Hematopoietic multipotent progenitor cell treated with erythropoietin and hydrocortisone succinate and interleukin-3 and kit ligand, for 4 days (in vitro differentiated cells): ENCODE measurements at places on chromosomes 11 and 22.

DNA sequence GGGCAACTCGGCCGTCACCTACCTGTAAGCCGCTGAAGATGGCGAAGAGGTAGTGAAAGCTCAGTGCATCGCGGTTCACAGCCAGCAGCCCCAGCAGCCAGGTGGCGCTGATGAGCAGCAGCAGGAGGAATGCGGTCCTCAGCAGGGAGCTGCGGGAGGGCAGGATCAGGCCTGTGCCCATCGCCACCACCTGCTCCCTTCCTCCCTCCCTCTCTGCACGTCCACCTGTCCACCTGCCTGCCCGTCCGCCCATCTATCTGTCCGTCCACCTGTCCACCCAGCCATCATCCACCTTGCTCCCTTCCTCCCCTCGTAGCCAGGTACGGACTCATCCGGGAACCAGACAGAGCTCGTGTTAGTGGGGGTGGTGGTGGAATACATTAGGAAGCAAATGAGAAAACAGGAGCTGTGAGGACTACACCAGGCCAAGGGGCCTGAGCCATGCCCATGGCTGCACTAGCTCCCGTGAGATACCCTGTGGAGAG lies 32.2 kb downstream of the TRMU start:
- DNase-seq, result peak; percentile 80

GRCh38 chr11:61961570-61962212 lies 5.7 kb downstream of the FTH1 start:
- DNase-seq, result no peak

DNA sequence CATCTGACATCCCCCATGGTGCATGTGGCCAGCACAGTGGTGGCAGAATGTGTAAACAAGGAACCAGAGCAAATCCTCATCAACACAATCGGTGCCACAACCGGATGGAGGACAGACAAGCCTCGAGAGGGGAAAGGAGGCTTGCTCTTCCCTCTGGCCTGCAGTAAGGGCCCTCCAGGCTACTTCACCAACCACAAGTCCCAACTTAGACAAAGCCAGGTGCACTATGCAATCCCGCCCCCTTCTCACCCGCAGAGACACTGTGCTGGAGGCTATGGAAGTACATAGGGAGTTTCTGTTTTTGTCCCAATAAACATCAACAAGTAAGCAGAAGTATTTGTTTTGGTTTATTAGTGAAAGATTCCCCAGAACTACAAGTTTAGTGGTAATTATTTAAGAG lies 54.3 kb downstream of the SPATA19 start:
- DNase-seq, result no peak

DNA sequence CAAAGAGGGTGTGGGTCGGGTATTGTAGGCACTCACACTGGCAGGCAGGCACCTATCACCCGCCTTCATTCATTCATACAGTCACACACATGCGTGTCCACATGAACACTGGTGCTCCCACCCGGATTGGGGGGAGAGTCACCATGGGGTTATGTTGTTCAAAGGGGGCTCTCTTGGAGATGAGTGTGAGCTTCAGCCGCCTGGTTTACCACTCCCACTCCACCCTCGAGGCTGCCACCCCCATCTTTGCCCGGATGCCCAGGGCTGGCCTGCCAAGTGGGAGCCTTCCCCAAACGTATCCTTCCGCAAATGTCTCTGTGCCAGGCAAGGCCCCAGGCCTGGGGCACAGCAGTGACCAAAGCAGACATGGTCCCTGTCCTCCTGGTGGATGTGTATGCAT lies 22.6 kb downstream of the MRGPRD start:
- no peak for DNase-seq

DNA sequence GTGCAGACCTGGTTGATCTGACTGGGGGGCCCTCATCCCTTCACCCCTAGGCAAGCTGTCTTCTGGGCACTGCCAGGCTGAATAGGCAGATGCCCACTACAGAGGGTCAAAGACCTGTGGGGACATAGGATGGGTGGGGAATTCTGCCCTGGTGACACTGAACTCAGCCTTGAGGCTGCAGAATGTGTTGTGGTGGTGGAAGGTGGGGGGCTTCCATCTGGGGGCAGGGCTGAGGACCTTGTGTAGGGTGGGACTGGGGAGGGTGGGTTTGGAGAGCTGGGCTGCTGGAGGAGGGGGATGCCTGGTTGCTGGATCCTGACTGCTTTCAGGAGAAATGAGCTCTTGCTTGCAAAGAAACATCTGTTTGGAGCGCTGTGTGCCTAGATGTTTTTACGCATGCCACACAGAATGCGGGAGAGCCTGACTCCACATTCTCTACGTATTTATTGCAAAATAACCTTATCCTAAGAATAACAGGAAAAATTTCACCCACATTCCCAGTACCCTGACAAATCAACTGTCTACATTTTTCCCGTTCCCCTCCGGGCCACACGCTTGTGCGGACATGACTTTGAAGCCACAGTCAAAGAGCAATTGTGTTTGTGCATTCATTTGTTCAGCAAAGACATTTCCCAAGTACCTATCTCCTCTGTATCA lies 18.3 kb downstream of the SMIM38 start:
- DNase-seq, result no peak

- DNase-seq, result no peak
Observed at GRCh38 chr11:69686452-69686851, 11.3 kb upstream of the LTO1 start.

DNA sequence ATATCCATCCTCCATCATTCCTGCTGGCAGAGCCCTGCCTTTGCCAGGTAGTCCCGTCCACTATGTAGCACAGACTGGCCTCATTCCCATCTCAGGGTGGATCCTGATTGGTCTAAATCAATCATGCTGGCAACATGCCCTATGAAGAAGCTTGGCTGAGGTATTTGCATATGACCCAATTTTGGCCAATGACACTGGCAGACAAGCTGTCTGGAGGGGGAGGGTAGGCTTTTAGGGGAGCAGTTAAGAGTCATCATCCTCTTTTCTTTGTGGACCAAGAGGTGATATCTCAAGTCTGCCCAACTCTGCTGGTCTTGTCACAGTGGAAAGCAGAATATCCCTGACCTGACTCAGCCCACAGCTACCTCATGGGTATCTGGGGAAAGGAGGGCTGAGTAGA lies 5.1 kb downstream of the CCDC89 start:
- peak; percentile 37 for DNase-seq

DNA sequence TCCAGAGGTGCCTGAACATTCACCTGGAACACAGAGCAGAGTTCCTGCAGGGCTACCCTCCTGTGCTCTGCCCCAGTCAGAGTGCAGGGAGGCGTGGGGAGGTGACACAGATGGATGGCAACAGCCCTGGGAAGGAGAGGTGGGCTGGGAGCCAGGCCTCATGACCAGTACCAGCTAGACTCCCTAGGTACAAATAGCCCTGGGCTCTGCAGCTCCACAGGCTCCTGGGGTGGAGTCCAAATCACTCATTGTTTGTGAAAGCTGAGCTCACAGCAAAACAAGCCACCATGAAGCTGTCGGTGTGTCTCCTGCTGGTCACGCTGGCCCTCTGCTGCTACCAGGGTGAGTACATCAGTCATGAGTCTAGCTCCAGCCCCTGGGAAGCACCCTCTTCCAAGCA lies at the start of gene SCGB1D2:
Gene SCGB1D2, plus strand, starts transcription at position 219 of the 400 bp plus-strand sequence. Its CDS starts 69 bp downstream, at position 288.
- DNase-seq, result no peak

- no peak for DNase-seq
Observed at GRCh38 chr22:46564084-46564714, 26.8 kb upstream of the CELSR1 start.

DNA sequence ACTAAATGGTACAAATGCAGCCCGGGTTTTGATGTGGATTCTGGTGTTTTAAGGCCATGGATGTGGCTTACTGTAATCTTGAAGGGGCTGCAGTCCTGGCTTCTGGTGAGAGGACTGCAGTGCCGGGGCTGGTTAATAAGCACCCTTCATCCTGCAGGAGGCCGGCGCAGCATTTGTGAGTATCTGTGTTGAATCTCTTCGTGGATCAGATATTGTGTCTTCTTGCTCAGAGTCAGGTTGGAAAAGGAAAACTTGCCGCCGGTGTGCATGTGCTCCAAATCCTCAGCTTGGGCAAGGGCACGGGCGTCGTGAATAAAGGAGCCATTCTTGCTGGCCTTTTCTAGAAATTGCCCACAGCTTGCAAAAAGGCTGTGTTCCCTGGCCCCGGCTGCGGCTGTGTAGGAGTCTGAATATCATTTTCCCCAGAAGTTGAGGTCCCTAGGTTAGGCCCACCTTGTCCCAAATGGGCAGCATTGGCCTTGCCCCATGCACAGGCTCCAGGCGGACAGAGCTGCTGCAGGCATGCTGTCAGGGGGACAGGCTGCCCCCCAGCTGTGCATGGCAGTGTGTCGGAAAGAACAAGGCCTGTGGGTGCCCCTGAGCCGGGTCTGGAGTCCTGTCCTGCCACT lies 28.9 kb upstream of the PARVB start:
- no peak for DNase-seq

DNA sequence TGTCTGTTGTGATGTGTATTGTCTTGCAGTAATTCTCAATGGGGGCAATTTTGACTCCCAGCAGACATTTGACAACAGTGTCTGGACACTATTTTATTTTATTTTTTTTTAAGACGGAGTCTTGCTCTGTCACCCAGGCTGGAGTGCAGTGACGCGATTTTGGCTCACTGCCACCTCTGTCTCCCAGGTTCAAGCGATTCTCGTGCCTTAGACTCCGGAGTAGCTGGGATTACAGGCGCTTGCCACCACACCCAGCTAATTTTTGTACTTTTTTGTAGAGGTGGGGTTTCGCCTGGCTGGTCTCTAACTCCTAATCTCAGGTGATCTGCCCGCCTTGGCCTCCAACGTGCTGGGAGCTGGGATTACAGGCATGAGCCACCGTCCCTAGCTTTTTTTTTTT lies 1.4 kb downstream of the RPS6KB2 start:
- no peak for DNase-seq

DNA sequence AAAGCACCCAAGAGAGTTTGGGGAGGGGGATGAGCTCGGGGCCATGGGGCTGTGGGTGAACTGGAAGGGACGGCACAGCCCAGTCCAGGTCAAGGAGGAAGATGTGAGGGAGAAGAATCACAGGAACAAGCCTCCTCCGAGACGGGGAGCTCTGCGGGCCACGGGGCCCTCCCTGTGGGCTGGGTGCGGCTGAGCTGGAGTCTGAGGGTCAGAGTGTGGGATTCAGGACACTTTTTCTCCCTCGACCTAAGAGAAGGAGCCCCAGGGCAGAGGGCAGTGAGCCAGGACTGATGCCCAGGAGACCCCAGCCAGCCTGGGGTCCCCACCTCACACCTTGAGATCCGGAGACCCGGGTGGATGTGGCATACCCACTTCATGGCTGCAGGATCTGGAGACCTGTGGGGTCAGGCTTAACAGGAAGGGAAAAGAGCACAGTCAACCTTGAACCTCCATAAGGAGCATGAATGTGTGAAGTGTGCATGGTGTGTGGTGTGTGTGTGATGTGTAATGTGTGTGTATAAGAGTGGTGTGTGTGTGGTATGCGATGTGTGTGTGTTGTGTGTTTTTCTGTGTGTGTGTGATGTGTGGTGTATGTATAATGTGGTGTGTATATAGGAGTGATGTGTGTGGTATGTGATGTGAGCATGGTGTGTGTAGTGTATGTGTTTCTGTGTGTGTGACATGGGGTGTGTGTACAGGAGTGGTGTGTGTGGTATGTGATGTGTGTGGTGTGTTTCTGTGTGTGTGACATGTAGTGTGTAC lies 504.6 kb downstream of the BRD1 start:
- DNase-seq, result no peak

GRCh38 chr11:73907191-73907590 lies 30.4 kb downstream of the PAAF1 start:
- DNase-seq, result peak; percentile 57

- peak; percentile 28 for DNase-seq
Observed at GRCh38 chr22:50670513-50670912, 2.1 kb upstream of the SHANK3 start.

DNA sequence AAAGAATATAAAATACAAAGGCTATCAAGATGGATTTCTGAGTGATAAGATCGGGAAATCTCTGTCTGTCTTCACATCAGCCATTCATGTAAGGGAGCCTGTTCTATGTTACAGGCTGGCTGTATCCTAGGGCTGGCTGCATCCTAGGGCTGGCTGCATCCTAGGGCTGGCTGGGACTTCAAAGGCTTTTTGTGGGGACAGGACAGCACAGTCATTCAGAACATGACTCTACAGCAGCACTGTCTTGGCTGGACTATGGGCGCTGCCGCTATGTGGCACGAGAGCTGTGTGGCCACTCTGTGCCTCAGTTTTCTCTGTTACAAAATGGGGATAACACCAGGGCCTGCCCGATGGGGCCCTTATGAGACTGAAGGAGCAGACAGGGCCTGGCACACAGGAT lies 10.2 kb downstream of the ADAMTS8 start:
- no peak for DNase-seq

DNA sequence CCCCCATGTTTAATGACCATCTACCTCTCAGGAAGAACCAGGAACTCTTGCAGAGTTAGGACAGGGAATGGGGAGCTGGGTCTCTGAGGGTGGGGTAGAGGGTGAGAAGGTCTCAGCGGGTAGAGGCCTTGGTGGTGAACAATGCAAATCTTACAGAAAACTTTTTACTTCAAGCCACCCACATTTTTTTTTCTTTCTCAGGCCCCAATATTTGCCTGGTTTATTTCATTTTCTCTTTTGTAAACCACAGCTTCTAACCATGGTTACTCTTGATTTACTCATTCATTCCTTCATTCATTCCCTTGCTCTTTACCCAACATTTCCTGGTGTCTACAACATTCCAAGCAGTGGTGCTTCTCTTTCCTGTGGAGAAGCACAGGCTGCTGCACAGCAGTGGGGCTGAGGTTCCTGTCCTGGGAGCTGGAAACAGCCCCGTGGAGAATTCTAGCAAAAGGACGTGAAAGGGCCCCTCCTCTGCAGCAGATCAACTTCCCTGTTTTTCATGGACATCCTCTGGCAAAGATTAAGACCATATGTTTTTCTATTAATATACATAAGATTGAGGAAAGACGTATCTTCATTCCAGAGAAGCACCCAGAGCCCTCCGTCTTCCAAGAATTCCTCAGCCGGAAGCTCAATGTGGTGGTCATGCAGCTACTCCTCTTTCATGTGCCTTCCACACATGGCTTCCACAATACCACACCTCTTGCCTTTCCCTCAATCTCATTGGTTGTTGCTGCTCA lies 224.4 kb upstream of the SESN3 start:
- DNase-seq, result no peak

- DNase-seq, result peak; percentile 29
Observed at GRCh38 chr11:35526370-35526792, 965 bp upstream of the PAMR1 start.

DNA sequence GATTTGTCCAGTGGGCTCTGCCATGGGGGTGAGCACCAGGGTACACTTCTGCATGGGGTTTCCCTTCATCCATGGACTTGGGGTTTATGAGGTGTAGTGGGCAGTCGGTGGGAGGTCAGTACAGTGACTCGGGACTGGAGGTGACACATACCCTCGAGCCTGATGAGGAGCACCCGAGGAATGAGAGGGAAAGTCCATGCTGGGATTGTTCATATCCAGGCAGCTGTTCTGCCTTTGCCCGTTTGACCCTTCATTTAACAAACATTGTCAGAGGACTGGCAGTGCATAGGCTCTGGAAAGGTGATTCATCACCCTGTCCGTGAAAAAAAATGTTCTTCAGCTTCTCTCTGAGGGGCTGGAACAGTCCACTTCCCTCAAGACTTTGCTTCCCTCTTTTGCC lies 2.7 kb downstream of the NAV2 start:
- DNase-seq, result no peak

GRCh38 chr11:71396548-71397123 lies 51.6 kb downstream of the DHCR7 start:
- DNase-seq, result no peak
